ENCODE measurements at places on chromosomes 16 and 17. TPM values are rescaled to one million over a fixed set of nuclear protein-coding genes. Genes with fewer than 3 reads are reported as not detected.

- DNase-seq = no peak
These were observed 5.0 kb upstream of the CDYL2 start for GRCh38 chr16:80809366-80809765.

DNA sequence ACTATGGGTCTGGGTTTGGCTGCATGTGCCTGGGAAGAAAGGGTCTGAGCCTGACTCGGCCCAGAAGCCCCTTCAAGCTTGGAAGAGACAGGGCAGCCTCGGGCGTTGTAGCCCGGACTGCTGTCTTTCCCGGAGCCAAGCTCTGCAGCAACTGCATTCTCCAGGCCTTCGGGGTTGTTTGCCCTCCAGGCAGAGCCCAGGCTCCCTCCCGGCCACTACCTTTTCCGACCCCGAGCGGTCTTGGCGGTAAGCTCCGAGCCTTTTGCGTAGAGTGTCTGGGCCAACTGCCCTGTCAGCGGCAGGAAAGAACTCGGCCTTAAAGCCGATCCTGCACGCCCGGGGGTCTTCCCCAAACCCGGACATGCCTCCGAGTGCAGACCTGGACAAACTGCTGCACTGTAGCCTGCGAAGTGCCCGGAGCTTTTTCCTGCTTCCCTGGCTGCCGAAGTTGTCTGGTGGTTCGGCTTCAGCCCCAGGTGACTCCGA is 1.3 kb downstream of the LHX1 start:
- no peak for DNase-seq

- peak; percentile 53 for DNase-seq
These were observed 7.5 kb downstream of the SRSF1 start for GRCh38 chr17:57999496-58000017.

The TPSB2 gene
- not detected for polyA plus RNA-seq

The NOS2 gene
- 0.17 TPM for polyA plus RNA-seq

- DNase-seq = no peak
These were observed 17.5 kb downstream of the SOCS1 start for GRCh38 chr16:11238272-11239202.

DNA sequence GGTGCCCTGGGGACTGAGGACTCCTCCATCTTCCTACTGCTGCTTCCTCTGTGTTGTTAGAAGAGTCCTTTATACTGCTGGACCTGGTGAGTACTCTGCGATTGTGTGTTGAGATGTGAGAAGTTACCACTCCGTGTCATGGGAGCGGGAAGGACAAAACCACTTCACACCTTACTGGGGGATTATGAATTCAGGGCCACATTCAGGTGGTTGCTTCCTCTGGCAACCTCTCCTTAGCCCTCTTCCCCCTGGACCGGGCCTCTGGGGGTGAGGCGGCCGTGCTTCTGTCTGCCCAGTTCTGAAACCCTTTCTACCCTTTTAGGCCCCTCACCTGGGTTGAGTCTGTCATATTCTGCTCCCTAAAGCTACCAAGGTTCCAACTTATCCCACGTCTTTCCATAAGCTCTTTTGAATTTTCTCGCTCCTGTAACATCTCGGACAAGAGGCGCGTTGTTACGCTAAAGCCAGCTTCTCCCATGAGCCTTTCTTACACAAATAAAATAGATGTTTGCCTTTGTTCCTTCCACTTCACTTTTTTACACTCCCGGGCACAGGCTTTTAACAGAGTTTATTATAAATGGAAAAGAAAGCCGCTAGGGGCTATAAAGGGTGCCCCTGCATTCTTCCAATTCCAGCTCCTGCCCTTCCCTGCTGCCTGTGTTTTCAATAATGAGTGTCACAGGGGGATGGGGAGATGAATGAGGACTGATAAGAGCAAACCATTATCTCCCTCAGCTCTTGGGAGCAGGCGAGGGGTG is 20.7 kb upstream of the CDH13 start:
- no peak for DNase-seq

- no peak for DNase-seq
These were observed 2.3 kb downstream of the RBFOX1 start for GRCh38 chr16:7334801-7335560.

DNA sequence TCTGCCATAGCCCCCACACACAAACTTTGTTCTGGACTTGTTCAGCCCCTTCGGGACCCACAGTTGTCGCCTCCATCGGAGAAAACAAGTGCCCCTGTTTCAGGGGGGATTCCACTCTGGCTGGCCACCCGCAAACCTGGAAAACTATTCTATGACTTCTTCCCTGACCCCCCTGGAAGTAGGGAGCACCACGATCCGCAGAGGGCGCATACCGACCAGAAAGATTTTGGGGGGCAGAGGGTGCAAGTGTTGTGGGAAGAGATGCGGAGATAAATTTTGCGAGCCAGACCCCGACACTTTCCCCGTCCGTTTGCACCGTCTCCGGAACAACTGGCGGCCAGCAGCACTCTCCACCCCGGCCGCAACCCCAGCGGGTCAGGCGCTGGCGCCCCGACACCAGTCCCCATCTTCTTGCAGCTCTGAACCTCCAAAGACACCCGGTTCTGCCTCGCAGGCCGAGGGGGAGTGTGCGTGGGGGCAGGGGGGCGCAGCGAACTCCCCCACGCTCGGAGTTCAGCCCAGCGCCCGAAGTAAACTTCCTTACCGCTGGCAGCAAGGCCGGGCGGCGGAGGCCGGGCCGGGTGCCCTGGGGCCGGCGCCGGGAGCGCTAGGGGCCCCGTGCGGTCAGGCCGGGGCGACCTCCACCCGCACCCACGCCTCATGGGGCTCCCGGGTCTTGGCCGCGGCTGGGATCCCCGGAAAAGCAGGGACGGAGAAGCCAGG is 744 bp downstream of the SALL1 start:
- DNase-seq = no peak

GRCh38 chr17:31404028-31404949 is 12.8 kb downstream of the RAB11FIP4 start:
- DNase-seq = no peak

The CORO6 gene
- 7.9 TPM for polyA plus RNA-seq

DNA sequence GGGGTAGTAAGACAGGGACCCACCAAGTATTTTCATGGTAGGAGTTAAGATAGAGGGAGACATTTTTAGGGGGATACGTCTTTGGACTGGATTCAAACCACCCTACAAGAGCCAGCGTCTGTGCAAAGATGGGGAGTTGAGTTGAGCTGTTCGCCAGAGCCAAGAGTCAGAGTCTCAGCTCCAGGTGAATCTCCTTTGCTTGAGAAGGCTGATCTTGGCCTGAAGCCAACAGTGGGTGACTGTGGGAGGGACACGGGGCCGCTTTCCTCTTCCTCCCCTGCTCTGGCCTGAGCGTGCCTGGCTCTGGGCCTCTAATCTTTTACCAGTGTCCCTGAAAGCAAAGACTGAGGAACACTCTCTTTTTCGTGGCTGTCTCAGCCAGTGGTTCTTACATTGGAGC is 5.4 kb downstream of the TLE7 start:
- DNase-seq = no peak

The RPS6KB1 gene
- polyA plus RNA-seq = 67.3 TPM

- DNase-seq = peak; percentile 6
These were observed 528 bp downstream of the ITFG1 start for GRCh38 chr16:47460359-47460710.

DNA sequence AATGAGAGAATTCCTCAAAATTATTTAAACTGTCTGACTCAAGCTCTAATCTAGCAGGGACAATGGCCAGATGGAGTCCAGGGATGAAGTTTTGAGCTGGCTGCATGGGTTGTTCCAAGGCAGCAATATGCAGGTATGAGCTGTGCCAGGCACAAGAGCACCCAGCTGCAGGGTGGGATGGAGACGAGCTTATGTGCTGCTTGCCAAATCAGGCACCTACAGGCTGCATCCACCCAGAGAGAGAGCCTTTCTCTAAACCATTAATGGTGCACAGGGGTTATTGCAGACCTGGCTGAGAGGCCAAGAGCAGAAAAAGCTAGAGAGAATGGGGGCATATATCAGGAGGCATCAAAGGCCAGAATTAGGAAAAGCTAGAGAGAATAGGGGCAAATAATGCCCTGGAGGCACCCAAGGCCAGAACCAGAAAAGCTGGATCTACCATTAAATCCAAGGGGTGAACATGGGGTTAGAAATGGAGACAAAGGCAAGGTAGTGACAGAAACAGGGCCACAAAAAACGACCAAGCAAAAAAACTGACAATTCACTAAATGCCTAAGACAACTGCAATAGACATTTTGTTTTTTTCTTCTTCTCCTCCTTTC is 11.0 kb downstream of the KRT33A start:
- no peak for DNase-seq

The TAT gene
- polyA plus RNA-seq = 0.05 TPM

DNA sequence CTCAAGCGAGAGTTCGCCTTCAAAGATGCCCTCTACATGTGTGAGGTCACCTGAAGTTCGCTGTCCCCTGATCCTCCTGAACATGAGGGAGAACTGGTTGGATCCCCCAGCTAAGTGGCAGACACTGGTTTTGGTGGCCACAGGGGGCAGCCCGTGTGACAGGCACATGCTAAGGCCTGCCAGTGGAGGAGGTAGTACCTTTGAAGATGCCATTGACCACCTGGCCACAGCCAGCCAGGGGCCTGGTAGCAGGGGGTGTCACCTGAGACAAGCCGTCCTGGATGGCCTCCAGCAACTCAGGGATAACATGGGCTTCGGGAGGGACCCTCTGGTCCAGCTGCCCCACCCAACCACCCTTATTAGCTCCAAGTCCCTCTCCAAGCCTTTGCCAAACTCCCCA is 7.3 kb upstream of the ALDH3A1 start:
- DNase-seq = no peak

DNA sequence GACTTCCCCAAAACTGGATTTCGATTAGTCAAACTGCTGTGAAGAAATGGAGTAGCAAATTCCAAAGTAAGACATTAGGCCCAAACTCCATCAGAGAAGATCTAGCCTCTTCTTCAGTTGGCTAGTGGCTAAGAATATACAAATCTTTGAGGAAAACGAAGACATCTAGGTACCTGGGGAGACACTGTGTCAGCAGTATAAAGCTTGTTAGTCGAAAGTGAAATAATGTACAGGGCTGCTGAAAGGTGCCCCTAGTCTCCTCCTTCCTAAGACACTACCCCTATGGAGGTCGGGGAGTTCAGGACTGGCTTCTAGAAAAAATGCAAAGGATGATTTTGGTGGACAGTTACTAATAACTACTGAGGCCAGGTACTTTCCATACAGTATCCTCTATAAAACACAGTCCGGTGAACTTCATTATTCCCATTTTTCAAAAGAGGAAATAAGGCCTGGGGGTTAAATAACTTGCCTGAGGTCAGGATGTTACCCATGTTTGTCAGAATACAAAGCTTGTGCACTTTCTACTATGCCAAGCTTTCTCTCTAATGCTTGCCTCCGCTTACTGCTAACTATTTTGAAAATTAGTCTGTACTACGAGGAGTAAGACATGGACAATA is 15.0 kb downstream of the DNAJC7 start:
- no peak for DNase-seq

The HAGH gene
- polyA plus RNA-seq = 66.4 TPM

- DNase-seq = no peak
These were observed 290.5 kb downstream of the CEP112 start for GRCh38 chr17:65901394-65901793.

- peak; percentile 35 for DNase-seq
These were observed 46.6 kb downstream of the RGS9 start for GRCh38 chr17:65183736-65184135.

- no peak for DNase-seq
These were observed 45.9 kb downstream of the RAI1 start for GRCh38 chr17:17727111-17727659.

DNA sequence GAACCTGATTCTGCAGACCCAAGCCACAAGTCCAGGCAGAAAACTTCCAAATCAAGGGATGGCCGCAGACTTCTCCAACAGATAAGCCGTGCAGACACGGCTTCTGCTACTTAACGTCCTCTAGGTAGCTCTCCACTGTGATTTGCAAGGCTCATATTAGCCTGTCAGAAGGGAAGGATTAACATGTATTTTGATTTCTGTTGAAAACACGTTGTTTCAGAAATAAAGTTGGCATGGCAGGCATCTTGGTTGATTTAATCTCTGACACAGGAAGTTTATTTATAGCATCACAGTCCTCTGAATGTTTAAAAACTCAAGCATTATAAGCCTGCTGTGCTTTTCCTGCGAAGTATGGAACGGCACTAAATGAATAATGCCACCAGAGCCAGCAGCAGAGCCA is 166.8 kb upstream of the TOX3 start:
- no peak for DNase-seq

GRCh38 chr16:73483076-73483791 is 435.3 kb upstream of the ZFHX3 start:
- DNase-seq = no peak

GRCh38 chr17:75570034-75570676 is 17.4 kb upstream of the MYO15B start:
- DNase-seq = no peak

DNA sequence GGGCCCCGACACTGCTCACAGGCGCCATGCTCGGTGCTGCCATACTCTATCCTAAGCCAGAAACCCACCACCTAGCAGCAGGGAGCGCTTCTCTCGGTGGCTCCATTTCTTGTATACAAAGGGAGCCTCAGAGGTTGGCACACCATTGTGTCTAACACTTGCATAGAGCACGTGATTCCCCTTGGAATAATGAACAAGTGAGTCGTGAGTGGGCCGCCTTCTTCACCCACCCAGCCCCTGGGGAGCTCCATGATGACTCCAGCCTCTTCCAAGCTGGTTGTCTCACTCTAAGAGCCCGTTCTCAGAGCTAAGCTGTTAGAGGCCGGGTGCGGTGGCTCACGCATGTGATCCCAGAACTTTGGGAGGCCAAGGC is 82.3 kb upstream of the ZNF469 start:
- DNase-seq = no peak

GRCh38 chr17:27532269-27533263 is 76.3 kb downstream of the KSR1 start:
- DNase-seq = no peak

GRCh38 chr17:68511671-68512246 is 471 bp upstream of the PRKAR1A start:
- DNase-seq = peak; percentile 72

The ARSG gene
- 0.60 TPM for polyA plus RNA-seq

The VASN gene
- 4.7 TPM for polyA plus RNA-seq

GRCh38 chr16:12646490-12647274 is 157.0 kb downstream of the CPPED1 start:
- DNase-seq = no peak

The IL4R gene
- 16.9 TPM for polyA plus RNA-seq

DNA sequence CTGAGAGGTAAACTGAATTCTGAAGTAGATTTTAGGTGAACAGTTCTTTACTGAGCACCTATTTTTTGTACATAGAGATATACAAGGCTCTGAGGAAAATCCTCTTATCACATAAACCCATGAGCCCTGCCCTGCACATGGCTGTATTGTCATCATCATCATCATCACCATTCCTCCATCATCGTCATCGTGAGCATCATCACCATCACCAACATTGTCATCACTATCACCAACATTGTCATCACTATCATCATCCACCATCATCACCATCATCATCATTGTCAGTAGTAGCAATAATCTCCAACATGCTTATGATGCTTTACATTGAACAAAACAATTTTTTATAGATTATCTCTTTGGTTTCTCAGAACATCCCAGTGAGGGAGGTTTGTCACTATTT is 20.7 kb downstream of the ASIC2 start:
- no peak for DNase-seq
